Brain pericyte (primary cell): ENCODE measurements at places on chromosomes 1 and 21.

GRCh38 chr1:71647513-71648300, 566.9 kb upstream of the ZRANB2 start:
- DNase-seq = no peak

GRCh38 chr1:230157420-230158390, 90.7 kb downstream of the GALNT2 start:
- no peak for DNase-seq

DNA sequence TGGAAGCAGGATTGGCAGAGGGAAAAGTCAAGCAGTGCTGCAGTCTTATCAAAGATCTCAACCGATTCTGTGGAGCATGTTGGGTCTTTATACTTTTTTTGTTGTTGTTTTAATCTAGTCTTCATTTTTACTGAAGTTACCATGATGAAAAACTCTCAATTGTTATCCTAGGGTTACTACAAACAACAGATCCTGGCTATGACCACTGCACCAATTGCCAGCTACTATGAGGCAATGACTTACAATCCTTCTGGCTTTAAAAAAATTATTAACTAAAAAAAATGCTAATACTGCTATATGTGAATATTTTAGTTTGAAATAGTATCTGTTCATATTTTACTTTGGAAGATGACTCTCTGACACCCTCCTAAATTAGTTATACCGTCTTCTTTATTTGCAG, 145.9 kb downstream of the CNIH3 start:
- DNase-seq = no peak

GRCh38 chr1:19373211-19374082, 61.3 kb downstream of the SLC66A1 start:
- DNase-seq = no peak

GRCh38 chr1:17802164-17802563, 47.0 kb downstream of the ACTL8 start:
- no peak for DNase-seq

DNA sequence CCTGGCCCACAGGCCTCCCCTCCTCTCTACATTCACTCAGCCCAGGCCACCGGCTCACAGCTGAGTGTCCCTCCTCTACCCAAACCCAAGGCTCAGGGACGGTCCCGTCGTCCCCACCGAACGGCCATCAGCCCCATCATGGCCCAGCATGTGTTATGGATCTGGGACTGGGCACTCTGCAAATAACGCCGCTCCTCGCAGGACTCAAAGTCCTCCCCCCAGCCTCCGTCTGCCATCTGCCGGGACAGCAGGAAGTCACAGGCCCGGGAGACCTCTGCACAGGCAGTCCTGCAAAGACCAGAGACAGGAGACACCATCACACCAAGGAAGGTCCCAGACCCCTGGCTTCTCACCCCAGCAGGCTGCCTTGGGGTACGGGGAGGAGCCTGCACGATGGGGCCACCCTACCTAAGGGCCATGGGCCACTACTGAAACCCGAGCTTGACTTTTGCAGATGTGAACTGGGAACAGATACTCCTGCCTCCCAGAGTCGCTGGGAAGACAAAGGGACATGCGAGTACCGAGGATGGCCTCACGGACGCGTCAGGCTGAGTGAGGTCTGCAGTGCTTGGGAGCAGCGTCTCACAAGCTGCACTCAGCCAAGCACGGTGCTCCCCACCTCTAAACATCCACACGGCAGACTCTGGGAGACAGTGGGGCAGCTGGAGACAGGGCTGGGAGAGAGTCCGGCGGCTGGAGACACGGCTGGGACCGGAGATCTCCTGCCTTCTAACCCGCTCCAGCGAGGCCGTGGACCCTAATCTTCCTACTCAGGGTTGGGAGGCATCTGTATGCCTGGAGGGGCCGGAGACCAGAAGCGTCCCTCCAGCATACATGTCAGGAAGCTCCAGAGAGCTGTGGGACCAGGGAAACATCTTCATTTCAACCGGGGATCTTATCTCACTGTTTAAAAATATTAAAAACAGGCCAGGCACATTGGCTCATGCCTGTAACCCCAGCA, 10.4 kb upstream of the SPATC1L start:
- no peak for DNase-seq

DNA sequence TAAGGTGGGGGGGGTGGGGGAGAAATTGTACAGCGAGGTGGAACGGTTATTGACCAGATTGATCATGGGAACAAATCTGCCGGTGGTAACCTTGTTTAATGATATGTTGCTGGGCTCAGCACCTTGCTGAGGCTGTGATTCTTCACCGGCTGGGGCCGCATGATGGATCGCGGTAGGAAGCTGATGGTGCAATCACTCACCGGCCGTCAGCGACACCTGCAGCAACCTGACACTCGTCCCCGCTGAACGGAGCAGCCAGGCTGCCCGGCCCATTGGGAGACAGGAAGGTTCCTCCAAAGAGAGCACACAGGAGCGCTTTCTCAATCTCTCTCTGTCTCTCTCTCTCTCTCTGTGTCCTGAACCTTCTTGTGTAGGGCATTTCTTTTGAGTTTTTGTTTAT, 128.5 kb upstream of the RRP15 start:
- no peak for DNase-seq

- no peak for DNase-seq
Observed at GRCh38 chr1:111565079-111565478, 54.5 kb upstream of the RAP1A start.

GRCh38 chr1:102967786-102968185, 140.5 kb downstream of the COL11A1 start:
- DNase-seq = no peak

DNA sequence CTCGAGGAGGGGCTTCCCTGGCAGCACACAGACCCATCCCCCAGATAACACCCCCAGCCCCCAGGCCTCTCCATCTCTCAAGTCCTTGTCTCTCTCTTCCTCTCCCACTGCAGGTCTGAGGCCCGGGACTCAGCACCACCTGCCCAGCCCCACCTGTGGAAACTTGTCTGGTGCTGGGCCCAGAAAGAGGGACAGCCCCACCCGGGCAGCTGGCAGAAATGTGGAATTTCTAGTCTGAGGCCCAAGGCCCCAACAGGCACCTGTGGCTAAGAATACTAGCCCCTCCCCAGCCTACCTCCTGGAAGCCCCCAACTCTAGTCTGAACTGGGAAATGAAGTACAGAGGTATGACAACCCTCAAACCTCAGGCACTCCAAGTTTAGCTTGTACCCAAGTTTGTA, 15.4 kb downstream of the TTC39A start:
- no peak for DNase-seq

DNA sequence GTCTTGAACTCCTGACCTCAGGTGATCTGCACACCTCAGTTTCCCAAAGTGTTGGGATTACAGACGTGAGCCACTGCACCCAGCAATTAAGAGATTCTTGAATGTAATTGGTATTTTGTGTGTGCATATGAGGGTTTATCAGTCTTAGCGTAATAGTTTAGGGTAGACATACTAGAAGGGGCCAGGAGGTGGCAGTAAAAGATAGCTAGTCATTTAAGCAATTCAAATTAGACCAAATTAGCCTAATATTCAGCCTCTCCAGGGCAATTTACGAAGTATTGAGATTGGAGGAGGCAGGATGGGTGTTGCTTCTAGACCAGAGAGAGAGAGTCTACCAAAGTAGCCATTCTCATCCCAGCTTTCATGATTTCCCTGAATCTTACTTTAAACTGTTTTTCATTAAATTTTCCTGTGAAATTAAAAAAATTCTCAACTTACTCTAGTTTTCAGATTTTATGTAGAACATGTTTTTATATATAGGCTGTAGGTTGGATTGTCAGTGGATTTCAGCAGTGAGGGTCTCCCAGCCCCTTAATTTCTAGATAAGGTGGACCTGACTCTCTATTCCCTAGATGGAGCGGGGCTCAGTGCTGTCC, 119.7 kb downstream of the HHAT start:
- DNase-seq = no peak

DNA sequence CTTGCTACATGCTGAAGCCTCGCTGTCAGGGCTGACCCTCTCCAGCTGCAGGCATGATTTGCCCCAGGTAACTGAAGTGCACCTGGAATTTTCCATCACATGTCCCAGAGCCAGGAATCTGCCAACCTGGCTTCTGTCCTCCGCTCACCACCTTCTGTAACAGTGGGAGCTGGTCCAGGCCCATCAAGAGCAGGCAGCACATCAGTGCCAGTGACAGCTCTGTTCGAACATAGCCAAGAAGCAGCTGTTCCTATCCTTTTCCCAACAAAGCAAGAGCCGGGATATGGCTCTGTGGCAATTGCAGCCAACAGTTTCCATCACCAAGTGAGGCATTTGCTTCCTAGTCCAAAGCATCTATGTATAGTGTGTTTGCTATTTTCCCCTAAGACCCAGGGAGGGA, 42.2 kb upstream of the KANK4 start:
- no peak for DNase-seq

DNA sequence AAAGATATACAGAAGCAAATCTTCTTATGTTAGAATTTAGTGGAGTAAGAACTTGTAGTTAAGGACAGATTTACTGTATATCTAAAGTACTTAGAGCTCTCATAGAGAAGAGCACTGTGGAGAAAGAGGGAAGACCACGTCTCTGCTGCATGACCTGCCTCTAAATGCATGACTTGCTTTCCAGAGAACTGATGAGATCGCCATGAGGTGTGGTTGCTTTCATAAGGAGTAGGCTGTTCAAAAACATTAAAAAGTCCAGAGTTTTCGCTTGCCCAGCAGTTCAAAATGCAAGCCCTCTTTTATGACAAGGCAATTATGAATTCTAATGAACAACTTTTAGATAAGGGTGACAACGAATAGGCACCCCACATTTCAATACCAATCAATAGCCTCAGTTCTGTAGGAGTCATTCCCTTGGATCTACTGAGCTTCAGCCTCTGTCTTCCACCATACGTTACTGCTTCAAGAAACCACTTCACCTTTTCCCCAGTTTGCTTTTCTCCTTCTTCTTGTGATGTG, 24.9 kb downstream of the SLC30A10 start:
- no peak for DNase-seq
